Left cardiac atrium (tissue), 4 donors: ENCODE measurements at places on chromosomes 6 and 20. TPM values are rescaled to one million over a fixed set of nuclear protein-coding genes. Genes with fewer than 3 reads are reported as not detected.

DNA sequence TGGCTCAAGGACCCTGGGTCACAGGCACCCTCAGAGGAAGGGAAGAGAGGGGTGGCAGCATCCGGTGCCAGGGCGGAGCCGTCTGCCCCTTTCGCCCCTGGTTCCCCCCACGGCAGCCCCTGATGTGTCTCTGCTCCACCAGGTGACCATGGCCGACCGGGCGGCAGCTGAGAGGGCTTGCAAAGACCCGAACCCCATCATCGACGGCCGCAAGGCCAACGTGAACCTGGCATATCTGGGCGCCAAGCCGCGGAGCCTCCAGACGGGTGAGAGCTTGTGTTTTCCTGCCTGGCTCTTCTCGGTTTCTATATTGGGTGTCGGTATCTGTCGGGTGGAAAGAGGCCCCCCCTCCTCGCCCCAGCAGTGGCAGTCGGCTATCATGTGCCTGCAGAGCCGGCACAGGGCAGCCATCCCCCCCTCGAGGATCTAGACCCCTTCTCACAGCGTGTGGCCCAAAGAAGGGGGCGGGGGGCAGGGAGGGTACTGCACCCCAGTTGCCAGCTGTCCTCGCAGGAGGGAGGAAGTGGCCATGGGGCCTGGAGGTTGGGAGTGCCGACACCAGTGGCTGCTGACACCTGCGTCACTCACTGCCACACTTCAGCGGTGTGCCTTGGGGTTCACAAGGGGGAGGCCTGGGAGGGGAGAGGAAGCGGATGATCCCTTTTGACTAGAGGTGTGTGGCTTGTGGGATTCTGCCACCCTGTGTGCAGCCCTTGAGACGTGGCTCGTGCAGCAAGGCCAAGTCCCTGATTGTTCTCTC lies 1.5 kb downstream of the RBM38 start:
- peak; percentile 69 for DNase-seq

DNA sequence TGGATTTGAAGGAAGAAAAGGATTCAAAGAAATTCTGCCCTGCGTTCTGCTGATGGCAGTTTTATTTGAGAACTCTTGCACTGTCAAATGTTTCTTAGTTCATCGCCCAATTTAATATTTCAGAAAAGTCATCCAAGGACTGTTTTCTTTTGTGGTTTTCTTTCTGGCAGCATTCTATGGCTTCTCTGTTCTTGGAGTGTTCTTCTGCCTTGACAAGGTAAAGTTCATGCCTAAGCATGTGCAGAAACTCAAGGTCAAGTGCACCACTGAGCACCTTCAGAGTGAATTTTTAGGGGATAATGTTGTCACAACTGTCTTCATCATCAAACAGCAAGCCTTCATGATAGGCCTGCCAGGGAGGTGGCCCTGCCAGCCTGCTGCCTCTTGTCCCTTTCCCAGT lies 225.6 kb downstream of the PLCB1 start:
- no peak for DNase-seq

DNA sequence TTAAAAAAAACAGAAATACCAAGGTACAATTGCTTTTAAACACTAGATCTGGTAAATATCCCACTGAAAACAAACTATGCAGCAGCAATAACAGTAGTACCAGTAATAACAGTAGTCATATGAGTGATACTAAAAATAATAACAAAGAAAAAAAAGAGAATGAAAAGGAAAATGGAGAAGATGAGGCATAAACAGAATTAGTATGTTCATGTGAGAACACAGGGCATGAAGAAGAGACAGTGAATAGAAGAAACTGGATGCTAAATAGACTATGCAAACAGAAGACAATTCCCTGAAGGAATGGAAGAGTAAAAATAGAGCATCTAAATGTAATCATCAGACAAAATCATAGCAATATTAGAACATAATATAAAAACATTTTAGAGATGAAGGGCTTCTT lies 121.1 kb downstream of the RNGTT start:
- no peak for DNase-seq

- no peak for DNase-seq
Observed at GRCh38 chr20:48986899-48987298, 59.2 kb upstream of the CSE1L start.

GRCh38 chr6:109285366-109285765 lies 96.9 kb downstream of the CD164 start:
- DNase-seq = no peak

DNA sequence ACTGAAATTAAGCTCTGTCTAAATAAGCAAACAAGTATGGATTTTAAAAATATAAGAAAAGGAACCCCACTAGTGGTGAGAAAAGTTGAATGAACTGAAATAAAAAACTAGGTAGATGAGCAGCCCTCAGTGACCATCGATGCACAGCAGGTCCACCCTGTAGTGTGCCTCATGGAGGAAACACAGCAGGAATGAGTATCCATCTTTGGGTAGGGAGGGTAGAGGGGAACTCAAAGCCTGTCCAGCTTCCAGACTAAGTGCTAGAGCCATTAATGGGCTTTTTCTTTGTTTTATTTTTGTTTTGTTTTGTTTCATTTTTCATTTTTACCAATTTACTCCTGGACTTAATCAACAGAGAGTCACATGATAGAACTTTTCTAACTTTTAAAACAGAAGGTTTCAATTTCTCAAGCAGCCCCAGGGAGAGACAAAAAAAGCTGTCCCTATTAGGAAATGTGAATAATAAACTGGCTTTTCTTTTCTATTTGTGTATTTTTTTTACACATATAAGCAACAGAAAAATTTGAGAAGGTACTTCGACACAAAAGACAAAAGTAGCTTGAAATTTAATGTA lies 700.6 kb downstream of the HACE1 start:
- DNase-seq = no peak

DNA sequence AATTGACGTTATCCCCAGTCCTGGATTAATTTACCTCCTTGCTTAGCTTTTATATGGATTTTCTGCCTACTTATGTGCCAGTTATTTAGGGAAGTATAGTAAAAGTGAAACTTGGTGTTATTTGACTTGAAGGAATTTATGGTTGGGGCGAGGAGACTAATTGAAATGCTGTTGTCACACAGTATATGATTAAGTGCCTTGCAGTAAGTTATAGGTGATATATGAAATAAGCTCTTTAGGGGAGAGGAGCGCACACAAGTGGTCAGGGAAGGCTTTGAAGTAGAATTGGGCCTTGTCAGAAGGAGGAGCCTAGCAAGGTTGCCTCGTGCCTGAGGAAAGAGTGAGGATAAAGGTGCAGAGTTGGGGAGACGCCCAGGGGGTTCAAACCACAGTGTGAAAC lies 20.5 kb downstream of the NCOA7 start:
- DNase-seq = no peak

DNA sequence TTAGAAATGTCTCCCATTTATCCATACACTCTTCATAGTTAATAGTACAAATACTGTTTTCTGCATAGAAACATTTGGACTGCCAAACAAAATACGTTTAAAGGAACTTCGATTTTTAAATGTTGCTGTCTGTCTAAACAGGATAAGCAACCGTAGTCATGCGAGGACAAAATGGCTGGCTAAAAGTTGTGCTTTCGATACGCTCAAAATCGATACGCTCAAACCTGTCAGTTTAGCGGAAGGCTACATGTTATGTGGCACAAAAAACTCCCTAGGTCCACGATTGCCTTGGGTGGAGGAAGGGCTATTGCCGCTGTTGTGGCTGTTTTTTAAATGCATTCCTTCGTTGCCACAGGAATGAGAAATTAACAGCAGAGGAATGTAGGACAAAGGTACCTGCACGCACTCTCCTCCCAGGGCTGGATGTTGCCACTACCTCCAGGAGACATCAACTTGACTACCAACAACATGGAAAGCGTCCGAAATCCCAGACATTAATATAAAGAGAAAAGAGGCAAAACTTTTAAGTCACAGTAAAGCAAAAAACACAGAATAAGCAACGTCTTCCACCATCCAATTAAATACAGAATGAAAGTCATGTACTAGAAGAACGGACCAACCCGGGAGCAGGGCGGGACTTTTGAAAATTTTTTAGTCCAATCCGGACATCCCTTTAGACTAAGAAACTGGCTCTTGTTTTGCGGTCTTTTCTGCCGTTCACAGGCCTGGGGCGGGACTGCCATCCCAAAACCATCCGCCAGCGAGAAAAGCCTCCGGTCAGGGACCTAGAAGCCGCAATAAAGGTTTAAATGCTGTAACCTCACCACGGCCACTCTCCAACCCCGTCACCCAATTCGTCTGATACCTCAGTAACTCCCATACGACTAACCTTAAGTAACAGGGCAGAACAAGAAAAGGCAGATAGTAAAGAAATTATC lies 32.2 kb upstream of the HFE start:
- DNase-seq = peak; percentile 88

- peak; percentile 71 for DNase-seq
Observed at GRCh38 chr20:36439040-36439730, 102.1 kb upstream of the MYL9 start.

DNA sequence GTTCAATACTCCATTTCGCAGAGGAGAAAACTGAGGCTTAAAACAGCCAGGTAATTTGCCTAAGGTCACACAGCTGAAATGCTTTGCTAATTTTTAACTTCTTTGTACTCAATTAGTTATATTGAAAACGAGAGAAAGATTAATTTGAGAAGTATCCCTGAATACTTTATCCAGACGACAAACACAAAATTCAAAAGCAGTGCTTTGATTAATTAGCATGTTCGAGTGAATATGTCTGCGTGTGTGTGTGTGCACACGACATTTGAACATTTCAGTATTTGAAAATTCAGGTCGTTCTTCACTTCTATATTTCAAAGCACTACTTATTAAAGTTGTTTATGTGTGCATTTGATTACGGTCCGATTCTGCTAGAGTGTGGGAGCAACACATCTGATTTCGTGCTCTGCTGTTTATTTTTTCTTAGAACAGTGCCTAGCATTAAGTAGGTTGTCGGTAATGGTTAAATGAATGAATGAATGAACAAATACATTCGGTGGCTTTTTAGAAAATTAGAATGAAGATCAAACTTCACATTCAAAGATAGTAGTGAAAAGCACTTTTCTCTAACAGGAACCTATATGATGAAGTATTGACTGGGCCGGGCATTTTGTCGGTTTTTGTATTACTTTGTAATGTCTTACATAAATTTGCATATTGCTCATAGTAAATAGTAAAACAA lies 36.9 kb upstream of the SYNCRIP start:
- no peak for DNase-seq

DNA sequence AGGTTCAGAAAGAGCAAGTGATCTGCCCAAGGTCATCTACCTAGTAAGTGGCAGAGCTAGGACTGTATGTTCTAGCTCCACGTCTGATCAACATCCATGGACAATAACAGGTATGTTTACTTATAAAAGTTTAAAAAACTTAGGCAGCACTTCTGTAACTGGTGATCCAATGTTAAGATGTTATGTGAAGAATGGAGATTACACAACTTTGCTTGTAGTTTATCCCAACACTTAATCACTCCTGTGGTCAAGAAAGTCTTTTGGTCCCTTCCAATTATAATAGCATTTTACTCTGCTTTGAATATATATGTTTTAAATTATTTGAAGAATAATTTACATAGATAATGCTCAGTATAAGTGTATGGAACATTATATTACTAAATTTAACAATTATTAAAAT lies 4.8 kb downstream of the FBXO30 start:
- DNase-seq = no peak

GRCh38 chr6:77448546-77448945 lies 14.7 kb downstream of the HTR1B start:
- DNase-seq = no peak

DNA sequence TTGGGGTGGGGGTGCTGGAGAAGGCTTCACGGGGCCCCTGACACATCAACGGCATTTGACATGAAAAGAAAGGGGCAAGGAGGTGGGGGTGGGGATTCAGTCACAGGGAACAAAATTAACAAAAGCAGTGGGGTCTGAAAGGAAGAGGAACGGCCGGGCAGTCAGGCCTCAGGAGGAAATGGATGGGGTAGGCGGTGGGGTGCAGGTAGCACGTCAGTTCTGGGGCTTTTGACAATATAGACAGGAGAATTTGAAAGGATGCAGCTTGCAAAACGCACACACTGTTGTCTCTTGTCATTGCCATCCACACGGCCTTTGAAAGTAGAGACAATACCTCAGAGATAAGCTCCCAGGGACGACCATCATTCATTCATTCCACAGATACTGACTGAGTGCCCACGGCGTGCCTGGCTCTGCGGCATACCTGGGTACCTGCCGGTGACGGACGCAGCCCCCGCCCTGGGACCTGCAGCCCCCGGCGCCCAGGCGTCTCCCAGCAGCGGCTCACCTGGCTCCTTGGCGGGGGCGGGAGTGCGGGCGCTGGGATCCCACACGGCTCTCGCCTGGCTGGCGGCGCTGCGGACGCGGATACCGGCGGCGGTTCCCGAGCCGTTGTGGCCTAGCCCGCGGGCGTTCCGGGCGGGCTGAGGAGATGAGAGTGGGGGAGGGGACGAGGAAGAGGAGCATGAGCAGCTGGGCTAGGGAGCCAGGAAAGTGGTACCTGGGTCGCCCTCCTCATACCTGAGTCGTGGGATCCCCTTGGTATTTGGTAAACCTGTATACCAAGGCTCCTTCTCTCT lies at the start of gene SLC26A8:
TSS of gene SLC26A8 (minus strand) at position 646 of the 800 bp plus-strand sequence. CDS start 4,934 bp downstream, outside the sequence.
- DNase-seq = peak; percentile 21

GRCh38 chr6:119171864-119172588 lies 93.6 kb upstream of the FAM184A start:
- no peak for DNase-seq

- peak; percentile 61 for DNase-seq
Observed at GRCh38 chr6:51959744-51960383, 127.5 kb downstream of the PKHD1 start.

DNA sequence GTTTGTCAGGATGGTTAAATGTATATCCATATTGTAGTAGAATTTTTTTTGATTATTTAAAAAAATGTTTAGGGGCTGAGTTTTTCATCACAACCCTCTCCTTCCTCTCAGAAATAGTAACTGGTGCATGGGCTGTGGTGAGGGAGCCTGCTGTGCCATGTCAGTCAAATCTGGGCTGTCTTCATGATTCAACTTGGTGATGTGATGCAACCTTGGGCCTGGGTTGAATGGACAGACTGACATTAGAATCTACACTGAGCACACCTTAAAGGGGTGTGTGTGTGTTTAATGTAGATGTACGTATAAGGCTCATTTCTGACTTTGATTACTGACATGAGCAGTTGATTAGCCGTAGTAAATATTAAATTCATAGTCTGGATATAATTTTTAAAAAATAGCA lies 3.7 kb downstream of the TJAP1 start:
- DNase-seq = no peak

GRCh38 chr6:154615483-154616025 lies 105.1 kb upstream of the CNKSR3 start:
- DNase-seq = peak; percentile 80

DNA sequence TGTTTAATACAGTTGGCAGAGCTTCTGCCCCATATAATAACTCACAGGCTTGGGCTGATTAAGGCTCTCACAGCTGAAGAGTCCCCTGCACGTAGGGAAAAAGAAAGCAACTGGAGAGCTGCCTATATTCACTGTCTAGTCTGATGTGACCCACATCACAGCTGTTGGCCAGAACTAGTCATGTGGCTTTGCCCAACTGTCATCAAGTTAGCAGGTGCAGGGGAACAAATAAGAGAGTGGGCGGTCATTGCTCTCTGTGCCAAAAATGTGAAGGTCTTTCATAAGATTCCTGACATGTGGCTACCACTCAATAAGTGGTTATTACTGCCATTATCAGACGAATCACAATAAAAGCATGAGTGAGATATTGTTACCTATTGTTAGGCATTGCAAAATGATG lies 665.2 kb downstream of the DOK5 start:
- DNase-seq = no peak

GRCh38 chr6:131678442-131678841 lies 22.8 kb downstream of the OR2A4 start:
- no peak for DNase-seq

ETV7 gene
- total RNA-seq = 0.47 TPM

ANGPT4 gene
- total RNA-seq = 0.27 TPM

TSBP1 gene
- total RNA-seq = not detected

GNMT gene
- total RNA-seq = 0.63 TPM

HLA-B gene
- total RNA-seq = 609 TPM

SLC22A23 gene
- 4.3 TPM for total RNA-seq
